KG1 (cell line): ENCODE measurements at places on chromosomes 3 and 15.

DNA sequence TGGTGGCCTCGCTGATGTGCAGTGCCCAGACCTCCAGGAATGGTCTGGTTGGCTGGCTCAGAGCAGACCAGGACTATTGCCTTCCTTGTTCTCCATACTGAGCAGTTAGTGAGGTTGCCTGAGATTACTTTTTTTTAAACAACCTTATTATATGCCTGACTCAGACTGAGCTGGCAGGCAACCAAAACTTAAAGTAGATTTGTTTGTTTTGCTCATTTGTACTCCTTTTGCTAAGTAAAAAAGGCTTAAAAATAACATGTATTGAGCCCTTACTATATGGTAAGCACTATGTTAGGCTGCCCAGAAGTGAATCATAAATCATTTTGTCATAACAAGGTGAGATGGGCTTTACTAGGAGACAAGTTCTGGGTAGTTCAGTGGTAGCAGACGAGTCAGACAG, 92.4 kb downstream of the GHSR start:
- no peak for DNase-seq

- DNase-seq = no peak
These were observed 53.2 kb downstream of the OXNAD1 start for GRCh38 chr3:16318176-16318575.

GRCh38 chr3:10445561-10446175, 59.7 kb downstream of the ATP2B2 start:
- DNase-seq = no peak

DNA sequence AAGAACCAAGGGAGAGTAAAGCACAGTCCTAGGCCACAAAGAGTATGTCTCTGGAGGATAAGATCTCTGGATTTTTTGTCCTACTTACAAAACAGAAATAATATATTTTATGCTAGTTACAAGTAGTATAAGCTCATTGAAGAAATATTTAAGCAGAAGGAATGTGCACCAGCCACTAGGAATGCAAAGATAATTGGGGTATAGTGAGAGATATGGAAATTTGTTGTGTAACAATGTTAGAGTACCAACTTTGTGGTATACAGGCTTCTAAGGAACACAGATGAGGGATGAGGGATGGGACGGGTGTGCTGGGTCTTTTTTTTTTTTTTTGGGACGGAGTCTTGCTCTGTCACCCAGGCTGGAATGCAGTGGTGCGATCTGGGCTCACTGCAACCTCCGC, 26.5 kb downstream of the AKAP13 start:
- DNase-seq = no peak

GRCh38 chr3:23748398-23749110, 57.2 kb upstream of the UBE2E1 start:
- DNase-seq = no peak

DNA sequence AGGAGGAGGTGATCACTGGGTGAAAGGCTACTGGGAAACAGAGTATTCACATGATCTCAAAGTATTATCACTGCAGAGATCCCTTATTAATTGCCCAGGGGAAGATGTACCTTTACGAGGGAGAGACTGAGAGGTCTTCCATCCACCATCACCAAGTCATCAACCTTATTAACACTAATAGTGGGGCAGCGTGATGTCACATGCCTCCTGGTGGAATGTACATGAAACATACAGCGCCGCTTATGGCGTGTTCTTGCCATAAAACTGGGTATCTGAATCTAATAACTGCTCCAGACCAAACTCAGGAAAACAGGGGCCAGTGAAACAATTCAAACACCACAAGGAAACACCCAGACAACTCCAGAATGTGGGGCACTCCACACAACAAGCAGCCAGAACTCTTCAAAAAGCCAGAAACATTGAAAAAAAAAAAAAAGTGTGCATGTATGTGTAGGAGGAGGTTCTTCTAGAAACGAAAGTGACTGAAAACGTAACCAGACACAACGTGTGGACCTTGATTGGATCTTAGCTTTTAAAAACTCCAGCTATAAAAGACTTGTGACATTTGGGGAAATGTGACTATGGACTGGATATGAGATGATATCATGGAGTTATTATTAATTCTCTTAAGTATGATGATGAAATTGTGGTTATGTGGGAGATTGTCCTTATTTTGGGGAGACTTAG, 4.6 kb downstream of the STIMATE start:
- no peak for DNase-seq

DNA sequence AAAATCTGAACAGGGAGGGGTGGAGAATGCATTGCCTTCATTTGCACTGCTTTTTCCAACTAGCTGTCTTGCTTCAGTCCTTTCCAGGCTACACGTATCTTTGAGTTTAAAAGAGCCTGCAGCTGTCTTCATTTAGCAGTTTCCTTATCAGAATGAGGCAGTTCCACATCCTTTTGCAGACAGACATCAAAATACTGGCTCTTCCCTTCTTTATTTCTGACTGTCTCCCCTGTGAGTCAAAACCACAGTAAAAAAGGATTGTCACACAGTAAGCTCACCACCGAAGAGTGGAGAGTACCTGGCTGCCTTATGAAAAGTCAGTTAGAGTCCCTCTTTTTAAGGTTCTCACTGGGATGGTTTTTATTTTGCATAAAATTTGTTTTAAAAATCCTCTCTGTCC, 205.5 kb upstream of the CD96 start:
- DNase-seq = no peak

DNA sequence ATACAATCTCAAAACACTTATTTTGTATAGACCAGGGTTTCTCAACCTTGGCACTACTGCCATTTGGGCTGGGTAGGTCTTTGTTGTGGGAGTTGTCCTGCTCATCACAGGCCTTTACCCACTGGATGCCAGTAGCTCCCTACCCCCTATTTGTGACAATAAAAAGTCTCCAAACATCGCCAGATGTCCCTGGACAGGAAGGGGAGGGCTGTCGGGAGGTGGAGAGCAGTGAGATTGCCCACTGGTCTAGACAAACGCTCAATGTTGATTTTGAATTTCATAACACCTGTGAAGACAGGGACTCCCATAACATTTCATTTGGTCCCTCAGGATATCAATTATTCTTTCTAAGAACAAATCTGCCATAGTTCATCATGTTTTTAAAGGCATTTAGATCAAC, 151.7 kb upstream of the PTPRG start:
- DNase-seq = no peak

DNA sequence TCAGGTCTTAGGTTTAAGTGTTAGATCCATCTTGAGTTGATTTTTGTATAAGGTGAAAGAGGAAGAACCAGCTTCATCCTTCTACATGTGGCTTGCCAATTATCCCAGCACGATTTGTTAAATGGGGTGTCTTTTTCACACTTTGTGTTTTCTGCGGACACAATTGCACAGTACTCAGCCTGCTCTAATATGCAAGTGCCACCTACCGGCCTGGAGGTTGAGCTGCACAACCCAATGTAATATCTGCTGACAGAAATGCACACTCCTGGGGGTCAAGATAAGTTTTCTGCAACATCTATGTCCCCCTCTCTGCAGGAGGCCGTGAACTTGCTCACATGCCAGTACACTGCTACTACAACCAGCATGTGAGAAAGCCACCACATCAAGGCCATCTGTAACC, 791.9 kb upstream of the ROBO1 start:
- DNase-seq = no peak

- no peak for DNase-seq
These were observed 10.0 kb upstream of the CAV3 start for GRCh38 chr3:8723612-8724011.

GRCh38 chr3:177528306-177529070, 331.2 kb upstream of the TBL1XR1 start:
- DNase-seq = no peak

- DNase-seq = no peak
These were observed 1.2 kb downstream of the MEX3B start for GRCh38 chr15:82044373-82045178.

GRCh38 chr3:87503900-87504498, 227.6 kb upstream of the POU1F1 start:
- peak; percentile 23 for DNase-seq

GRCh38 chr15:90482124-90483011, 47.4 kb upstream of the CRTC3 start:
- peak; percentile 51 for DNase-seq

GRCh38 chr3:183800243-183800863, 25.0 kb downstream of the MAP6D1 start:
- DNase-seq = no peak
